Cortex of kidney (tissue), 1 donor: ENCODE measurements at places on chromosomes 2 and 18.

GRCh38 chr2:118242216-118242615 is 153.9 kb downstream of the INSIG2 start:
- DNase-seq = no peak

DNA sequence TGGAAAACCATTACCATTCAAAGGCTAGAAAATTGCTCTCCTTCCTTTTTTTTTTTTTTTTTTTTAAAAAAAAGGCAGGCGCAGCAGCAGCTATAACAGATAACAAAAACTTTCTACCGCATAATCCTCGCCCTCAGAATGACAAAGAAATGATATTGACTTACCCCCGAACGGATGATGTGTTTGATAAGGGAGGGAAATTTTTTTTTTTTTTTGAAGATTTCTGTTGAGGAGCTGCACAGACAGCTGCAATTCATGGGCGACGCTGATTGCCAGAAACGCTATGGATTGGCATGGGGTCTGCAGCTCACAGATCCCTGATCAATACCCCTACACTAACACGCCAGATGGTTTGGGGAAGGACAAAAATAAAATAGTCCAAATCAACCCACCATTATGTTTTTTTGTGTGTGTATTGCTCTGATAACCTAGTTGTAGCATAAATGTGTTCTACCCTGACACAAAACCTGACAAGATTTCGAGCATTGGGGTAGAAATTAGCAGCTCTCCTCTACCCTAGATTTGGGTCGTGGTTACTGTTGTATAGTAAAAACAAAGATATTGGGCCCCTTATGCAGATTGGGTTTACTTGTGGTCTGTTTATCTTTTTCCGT is 3.6 kb upstream of the ONECUT2 start:
- no peak for DNase-seq

- no peak for DNase-seq
Observed at GRCh38 chr2:134713176-134713575, 5.6 kb downstream of the TMEM163 start.

DNA sequence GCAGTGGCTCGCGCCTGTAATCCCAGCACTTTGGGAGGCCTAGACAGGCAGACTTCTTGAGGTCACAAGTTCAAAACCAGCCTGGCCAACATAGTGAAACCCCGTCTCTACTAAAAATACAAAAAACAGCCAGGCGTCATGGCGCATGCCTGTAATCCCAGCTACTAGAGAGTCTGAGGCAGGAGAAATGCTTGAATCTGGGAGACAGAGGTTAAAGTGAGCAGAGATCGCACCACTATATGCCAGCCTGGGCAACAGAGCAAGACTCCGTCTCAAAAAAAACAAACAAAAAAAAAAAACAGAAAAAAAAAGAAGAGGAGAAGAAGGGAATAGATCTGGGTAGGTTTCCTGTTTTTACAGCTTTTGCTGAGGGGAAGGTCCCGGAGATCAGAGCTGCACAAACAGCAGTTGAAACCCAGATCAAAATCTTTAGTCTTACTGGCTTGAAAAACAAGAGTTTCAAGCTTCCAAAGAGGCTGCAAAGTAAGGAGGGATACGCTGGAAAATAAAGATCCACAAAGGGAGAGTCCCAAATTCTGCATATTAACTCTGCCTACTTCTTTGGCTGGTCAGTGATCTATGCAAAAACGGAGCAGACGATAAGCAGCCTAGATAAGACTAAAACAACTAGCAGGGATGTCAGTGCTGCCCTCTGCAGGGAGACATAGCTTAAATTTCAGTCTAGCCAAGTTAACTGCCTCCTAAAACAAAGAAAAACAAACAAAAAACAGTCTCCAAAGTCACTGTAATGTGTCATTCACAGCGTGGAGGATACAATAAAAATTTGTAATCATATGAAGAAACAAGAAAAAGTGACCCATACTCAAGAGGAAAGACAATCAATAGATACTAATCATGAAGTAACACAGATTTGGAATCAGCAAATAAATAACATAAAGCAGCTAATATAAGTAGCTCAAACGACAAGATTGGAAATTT is 74.1 kb downstream of the TLK1 start:
- DNase-seq = no peak

- no peak for DNase-seq
Observed at GRCh38 chr18:75183524-75183923, 25.4 kb downstream of the PTGR3 start.

DNA sequence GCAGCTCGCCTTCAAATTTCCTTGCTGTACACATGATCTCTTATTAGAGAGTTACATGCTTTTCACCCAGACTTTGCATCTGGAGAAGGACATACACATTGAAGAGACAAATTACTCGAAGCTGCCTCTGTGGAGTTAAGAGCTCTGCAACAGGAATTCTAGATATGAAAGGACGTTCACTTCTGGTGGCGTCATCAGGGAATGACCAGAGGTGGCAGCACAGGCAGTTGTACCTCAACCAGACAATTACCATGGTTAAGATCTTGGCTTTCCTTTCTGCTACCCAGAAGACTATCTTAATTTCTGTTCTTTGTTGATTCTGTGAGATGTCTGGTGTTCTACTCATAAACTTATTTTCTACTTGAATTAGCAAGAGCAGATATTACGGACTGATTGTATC is 39.1 kb upstream of the MC4R start:
- DNase-seq = no peak

GRCh38 chr2:168560817-168561499 is 104.9 kb downstream of the CERS6 start:
- DNase-seq = no peak

GRCh38 chr18:26008096-26008495 is 82.3 kb downstream of the SS18 start:
- DNase-seq = no peak

DNA sequence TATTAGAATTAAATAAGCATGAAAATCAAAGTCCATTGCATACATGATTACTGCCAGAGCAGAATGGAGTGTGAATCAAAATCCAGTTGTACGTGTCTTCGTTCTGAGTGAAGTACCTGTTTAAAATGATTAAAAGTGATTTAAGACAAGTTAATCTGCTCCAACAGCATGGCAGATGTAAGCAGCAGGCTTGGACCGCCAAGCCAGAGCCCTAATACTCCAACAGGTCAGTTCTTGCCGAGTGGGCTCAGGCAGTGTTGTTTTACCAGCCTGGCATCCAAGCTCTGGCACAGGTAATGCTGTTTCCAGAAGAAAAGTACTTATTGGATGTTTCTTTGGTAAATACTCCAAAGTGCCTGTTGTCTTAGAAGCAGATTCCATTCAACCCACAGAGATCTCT is 171.4 kb upstream of the EPAS1 start:
- DNase-seq = no peak

GRCh38 chr18:9894454-9895068 is 8.8 kb downstream of the TXNDC2 start:
- no peak for DNase-seq

- DNase-seq = no peak
Observed at GRCh38 chr18:3593381-3593903, 143.5 kb downstream of the TGIF1 start.

GRCh38 chr2:54627973-54628372 is 95.5 kb upstream of the EML6 start:
- no peak for DNase-seq

GRCh38 chr2:215277944-215278343 is 33.9 kb upstream of the ATIC start:
- DNase-seq = no peak

DNA sequence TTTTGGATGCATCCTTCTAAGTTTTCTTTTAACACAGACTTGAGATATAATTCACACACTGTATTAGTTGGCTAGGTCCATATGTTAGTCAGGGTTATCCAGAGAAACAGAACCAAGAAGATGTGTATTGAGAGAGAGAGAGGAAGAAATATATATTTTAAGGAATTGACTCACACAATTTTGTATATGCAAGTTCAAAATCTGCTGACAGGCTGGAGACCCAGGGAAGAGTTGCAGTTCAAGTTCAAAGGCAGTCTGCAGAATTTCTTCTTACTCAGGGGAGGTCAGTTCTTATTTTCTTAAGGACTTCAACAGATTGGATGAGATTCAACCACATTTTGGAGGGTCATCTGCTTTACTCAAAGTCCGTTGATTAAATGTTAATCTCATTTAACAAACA is 23.0 kb upstream of the MRO start:
- DNase-seq = no peak

- DNase-seq = no peak
Observed at GRCh38 chr2:152309352-152310214, 25.4 kb upstream of the FMNL2 start.

GRCh38 chr18:42807887-42808286 is 307.6 kb downstream of the RIT2 start:
- no peak for DNase-seq

GRCh38 chr2:144233317-144233716 is 286.6 kb downstream of the ZEB2 start:
- no peak for DNase-seq

- DNase-seq = no peak
Observed at GRCh38 chr2:129877795-129878775, 101.4 kb upstream of the RAB6C start.

- DNase-seq = no peak
Observed at GRCh38 chr2:157150747-157151146, 106.8 kb upstream of the GALNT5 start.

GRCh38 chr2:117127680-117128079 is 686.8 kb upstream of the DDX18 start:
- no peak for DNase-seq

DNA sequence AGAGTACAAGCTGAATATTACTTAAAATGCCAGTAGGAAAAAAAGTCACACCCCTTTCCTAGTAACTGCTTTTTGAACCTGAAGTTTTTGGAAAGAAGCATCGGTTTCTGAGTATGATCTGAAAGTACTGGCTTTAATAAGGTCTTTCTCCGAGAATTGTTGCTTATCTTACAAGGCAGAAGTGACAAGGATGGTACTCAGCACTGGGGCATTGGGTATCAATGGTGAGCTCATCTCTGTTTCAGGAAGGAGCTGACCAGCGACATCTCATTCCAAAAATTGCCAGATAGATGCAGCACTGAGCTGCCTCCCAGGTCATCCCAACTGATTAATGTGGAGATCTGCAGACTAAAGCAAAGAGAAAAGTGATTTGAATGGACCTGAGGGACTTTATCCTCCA is 85.4 kb downstream of the FMNL2 start:
- DNase-seq = no peak

DNA sequence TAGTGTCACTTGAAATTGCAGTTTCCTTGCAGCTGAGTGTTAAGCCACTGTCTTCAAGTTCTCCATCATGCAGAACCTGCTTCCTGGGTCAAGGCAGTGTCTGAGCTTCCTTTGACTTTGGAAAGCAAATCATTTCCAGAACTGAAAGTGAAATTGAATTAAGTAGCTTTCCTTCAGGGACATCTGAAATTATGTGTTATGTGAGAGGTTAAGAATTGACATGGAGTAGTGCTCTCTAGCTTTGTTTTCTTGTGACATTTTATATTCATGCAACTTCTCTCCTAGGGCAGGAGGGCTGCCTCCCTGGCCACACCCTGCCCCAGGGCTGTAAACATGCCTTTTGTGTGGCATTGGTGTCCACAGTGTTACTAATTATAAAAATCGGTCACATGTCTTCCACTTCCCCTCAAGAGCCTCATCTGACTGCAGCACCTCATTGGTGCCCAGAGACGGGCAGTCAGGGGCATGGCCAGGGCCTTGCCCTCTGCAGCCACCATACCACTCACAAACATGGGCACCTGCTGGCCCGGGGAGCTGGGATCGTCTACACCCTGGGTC is 14.4 kb downstream of the RAB12 start:
- no peak for DNase-seq

- no peak for DNase-seq
Observed at GRCh38 chr18:73118121-73118816, 250.5 kb upstream of the NETO1 start.

GRCh38 chr2:83528767-83529166 is 930.3 kb downstream of the SUCLG1 start:
- DNase-seq = no peak

- DNase-seq = no peak
Observed at GRCh38 chr2:230042195-230042594, 26.5 kb downstream of the SLC16A14 start.

DNA sequence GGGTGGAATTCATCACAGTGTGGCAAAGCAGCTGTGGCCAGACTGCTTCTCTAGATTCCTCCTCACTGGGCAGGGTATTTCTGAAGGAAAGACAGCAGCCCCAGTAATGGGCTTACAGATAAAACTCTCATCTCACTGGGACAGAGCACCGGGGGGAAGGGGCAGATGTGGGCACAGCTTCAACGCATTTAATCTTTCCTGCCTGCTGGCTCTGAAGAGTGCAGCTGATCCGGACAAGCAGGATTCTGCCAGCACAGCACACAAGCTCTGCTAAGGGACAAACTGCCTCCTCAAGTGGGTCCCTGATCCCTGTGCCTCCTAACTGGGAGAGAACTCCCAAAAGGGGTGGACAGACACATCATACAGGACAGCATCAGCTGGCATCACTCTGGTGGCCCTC is 779.9 kb upstream of the CNTNAP5 start:
- no peak for DNase-seq

DNA sequence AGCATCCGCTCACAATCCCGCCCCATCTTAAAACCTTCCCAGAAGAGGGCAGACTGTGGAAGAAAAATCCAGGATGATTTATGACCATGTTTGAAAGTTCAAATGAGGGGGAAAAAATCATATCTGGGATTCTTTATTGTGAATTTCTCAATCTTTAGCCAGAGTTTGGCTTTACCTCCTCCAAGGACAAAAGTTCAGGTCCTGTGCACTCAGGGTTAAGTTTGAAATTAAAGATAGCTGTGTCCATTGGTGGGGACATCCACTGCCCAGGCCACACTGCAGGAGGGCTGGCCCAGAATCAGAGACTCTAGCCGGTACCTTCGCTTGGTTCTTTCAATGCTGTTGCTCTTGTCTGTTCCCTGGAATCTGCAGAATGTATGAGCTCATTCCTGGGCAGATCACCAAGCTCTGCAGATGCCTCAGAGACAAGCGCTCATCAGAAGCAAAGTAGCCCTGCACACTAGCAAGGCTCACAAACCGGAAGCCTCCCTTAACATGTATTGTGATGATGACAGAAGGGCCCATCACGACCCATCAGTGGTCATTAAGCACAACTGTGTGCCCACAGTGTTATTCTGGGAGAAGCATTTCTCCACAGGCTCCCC is 375.3 kb upstream of the KLHL29 start:
- no peak for DNase-seq

GRCh38 chr2:65331336-65332025 is 100.9 kb downstream of the SPRED2 start:
- DNase-seq = no peak

DNA sequence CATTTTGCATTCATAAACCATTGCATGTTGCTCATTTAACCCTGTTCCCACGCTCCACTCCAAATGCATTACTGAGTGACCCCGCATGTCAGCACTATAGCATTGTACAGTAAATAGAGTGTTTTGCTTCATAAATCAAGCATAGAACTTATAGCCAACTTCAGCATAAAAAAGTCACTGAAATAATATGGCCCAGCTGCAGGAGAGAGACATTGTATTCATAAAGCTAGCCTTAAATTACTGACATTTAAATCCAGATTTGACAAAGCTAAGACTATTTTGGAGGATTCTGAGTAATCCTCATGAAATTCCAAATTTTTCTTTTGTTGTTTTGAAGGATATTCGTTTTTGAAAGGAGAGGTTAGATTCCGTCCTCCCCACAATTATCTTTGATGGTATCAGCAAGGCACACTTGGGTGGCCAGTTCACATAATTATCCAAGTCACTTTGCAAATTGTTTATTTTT is 320.9 kb upstream of the TCF4 start:
- no peak for DNase-seq
